ENCODE measurements at places on chromosomes 1 and 21. TPM values are rescaled to one million over a fixed set of nuclear protein-coding genes. Genes with fewer than 3 reads are reported as not detected.

The FCRL1 gene
- not detected for polyA plus RNA-seq

The C1orf105 gene
- not detected for polyA plus RNA-seq

The TNFRSF4 gene
- polyA plus RNA-seq: not detected

The TIPRL gene
- polyA plus RNA-seq: 20.5 TPM

The AIRE gene
- not detected for polyA plus RNA-seq

GRCh38 chr1:233503366-233503954 is 110.4 kb upstream of the KCNK1 start:
- no peak for DNase-seq

DNA sequence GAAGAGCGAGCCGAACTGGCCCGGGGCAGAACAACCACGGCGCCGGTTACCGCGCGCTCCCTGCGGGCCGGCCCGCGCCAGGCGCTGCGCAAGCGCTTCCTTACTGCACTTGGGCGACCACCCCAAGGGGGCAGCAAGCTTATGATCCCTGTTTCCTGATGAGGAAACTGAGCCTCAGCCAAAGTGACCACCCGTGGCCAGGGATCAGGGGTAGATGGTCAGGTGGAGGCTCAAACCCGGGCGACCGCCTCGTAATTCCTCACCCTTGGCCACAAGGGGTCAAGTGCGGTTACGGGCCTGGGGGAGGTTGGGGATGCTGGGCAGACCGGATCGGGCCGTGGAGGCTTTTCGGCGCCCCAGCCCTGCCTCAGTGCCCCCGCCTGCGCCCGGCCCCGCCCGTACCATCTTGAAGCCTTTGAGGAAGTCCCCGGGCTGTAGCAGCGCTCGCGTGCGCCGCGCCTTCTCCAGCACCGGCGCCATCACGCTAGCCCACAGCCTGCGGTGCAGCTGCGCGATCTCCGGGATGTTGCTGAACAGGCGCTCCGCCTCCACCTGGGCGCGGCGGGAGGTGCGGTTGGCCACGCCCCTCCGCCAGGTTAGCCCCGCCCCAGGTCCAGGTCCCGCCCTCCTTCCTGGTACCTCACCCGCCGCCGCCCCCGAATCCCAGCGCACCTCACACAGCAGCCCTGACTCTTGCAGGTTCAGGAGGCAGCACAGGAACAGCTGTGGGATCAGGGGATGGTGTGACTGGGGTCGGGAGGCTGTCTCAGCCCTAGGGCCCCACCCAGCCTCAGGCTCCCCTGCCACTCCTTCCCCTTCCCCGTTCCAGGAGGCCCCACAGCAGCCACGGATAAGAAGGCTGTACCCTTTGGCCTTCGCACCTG is 5.4 kb upstream of the TNFRSF25 start:
- no peak for DNase-seq

DNA sequence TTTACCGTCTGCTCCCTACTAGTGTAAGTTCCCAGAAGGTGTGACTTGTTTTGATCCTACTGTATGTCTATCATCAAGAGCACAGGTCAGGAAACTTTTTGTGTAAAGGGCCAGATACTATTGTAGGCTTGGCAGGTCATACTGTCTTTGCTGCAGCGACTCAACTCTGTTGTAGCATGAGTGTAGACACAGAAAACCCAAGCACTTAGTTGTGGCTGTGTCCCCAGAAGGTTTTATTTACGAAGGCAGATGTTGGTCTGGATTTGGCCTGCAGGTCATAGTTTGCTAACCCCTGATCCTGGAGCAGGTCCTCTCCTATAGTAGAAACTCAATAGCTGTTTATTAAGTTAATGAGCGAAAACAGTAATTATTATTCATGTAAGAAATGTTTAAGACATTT is 365.9 kb upstream of the B3GALT2 start:
- DNase-seq: no peak
